Urothelium cell line (cell line): ENCODE measurements at places on chromosomes 11 and 22.

GRCh38 chr11:60485987-60486386 lies 6.6 kb upstream of the MS4A12 start:
- peak; percentile 63 for DNase-seq

GRCh38 chr22:46577368-46578249 lies 40.2 kb upstream of the CELSR1 start:
- DNase-seq: no peak

DNA sequence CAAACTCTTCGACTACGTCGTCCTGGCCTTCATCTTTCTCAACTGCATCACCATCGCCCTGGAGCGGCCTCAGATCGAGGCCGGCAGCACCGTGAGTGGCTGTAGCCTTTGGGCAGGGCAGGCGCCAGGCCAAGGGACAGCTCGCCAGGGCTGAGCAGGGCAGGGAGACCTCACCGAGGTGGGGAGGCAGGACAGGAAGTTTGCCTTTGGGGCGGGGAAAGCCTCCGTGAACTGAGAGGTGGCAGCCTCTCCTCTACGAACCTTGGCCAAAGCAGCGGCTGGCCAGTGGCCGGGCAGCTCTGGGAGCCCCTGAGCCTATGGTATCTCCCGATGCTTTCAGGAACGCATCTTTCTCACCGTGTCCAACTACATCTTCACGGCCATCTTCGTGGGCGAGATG lies 93.2 kb downstream of the CACNA1I start:
- no peak for DNase-seq

DNA sequence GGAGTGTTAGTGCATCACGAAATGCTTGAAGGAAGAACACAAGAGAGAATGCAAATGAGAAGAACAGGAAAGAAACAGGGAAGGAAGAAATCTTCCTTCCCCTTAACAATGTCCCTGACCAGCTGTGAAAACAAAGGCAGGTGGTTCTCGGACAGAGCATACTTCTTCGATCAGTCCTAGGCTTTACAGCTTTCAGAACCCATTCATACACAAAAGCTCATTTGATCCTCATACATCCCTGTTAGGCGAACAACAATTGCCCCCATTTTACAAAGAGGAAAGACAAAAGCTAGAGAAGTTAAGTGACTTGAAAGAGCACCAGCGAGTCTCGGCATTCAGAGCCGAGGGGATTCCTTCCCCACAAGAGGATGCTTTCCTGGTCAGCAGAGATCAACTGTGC lies 57.2 kb upstream of the LRRC55 start:
- no peak for DNase-seq

- DNase-seq: peak; percentile 71
Observed at GRCh38 chr22:44550711-44551491, 52.9 kb upstream of the RTL6 start.

GRCh38 chr11:46452918-46453517 lies 61.4 kb upstream of the CHRM4 start:
- no peak for DNase-seq

- DNase-seq: no peak
Observed at GRCh38 chr22:42368379-42369249, 63.6 kb downstream of the NFAM1 start.

DNA sequence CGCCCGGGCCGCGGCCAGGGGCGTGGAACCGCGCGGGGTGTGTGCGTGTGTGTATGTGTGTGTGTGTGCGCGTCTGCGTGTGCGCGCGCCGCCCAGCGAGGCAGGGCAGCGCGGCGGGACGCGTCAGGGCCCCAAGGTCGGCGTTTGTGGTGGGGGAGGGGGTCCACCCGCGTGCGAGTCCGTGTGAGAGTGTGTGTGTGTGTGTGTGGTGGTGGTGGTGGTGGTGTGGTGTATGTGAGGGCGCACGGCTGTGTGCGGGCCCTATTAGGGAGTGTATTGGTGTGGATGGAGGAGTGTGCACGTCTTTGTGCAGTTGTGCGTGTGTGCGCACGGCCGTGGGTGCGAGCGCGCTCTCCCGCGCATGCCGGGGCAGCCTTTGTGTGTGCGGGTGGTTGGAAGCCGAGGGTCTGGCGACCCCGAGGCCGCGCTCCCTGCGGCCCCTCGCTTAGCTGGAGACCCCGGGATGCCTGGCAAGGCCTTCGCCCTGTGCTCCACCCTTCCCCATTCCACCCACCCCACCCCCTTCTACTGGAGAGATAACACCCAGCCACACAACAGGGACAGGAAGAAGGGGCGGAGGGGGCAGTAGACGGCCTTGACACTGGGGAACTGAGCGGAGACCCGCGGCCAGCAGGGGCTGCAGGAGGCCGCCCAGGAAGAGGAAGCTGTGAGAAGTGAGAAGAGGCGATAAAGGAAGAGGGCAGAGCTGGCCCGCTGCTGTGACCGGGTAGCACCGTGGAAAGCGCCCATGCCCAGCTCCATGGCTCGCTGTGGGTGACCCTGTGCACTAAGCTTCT lies 528 bp upstream of the ARRB1 start:
- peak; percentile 39 for DNase-seq

DNA sequence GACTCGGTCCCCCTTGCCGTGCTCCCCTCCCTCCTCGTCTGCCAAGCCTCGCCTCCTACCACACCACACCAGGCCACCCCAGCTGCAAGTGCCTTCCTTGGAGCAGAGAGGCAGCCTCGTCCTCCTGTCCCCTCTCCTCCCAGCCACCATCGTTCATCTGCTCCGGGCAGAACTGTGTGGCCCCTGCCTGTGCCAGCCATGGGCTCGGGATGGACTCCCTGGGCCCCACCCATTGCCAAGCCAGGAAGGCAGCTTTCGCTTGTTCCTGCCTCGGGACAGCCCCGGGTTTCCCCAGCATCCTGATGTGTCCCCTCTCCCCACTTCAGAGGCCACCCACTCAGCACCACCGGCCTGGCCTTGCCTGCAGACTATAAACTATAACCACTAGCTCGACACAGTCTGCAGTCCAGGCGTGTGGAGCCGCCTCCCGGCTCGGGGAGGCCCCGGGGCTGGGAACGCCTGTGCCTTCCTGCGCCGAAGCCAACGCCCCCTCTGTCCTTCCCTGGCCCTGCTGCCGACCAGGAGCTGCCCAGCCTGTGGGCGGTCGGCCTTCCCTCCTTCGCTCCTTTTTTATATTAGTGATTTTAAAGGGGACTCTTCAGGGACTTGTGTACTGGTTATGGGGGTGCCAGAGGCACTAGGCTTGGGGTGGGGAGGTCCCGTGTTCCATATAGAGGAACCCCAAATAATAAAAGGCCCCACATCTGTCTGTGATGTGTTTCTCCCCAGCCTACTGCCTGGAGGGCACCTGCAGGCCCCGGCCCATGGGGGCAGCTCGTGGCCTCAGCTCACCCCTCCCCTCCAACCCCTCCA lies 29.8 kb downstream of the CAPN1 start:
- no peak for DNase-seq
